ENCODE measurements at places on chromosomes 12 and 14.

- DNase-seq: no peak
Observed at GRCh38 chr14:94867946-94868771, 98.2 kb upstream of the GSC start.

- DNase-seq: no peak
Observed at GRCh38 chr12:111656016-111656415, 29.7 kb downstream of the BRAP start.

GRCh38 chr12:4496145-4496838 is 42.4 kb upstream of the RAD51AP1 start:
- DNase-seq: no peak

GRCh38 chr12:79673354-79673753 is 17.4 kb downstream of the PAWR start:
- no peak for DNase-seq

All from T-helper 9 cell (primary cell).